EH (cell line): ENCODE measurements at places on chromosomes 2 and 18.

- peak; percentile 53 for DNase-seq
Measured at GRCh38 chr18:11553098-11553940, 56.1 kb upstream of the SLC35G4 start.

GRCh38 chr2:7026742-7027141, 109.5 kb downstream of the RNF144A start:
- no peak for DNase-seq

DNA sequence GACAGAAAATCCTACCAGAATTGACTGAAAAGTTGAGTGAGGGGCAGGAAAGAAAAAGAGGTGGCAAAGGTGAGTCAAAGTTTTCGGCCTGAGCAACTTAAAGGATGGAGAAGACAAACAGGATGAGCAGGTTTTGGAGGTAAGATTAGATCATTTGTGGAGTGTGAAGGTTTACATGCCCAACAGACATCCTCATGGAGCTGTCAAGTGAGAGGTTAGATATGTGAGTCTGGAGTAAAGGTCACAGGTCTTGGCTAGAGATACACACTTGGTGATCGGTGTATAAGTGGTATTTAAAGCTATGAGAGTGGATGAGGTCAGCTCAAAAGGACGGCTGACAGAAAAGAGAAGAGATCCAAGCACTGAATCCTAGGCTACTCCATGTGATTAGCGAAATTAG, 11.1 kb upstream of the MYL12A start:
- DNase-seq = no peak

- no peak for DNase-seq
Measured at GRCh38 chr2:219772103-219772635, 144.7 kb downstream of the SLC4A3 start.

DNA sequence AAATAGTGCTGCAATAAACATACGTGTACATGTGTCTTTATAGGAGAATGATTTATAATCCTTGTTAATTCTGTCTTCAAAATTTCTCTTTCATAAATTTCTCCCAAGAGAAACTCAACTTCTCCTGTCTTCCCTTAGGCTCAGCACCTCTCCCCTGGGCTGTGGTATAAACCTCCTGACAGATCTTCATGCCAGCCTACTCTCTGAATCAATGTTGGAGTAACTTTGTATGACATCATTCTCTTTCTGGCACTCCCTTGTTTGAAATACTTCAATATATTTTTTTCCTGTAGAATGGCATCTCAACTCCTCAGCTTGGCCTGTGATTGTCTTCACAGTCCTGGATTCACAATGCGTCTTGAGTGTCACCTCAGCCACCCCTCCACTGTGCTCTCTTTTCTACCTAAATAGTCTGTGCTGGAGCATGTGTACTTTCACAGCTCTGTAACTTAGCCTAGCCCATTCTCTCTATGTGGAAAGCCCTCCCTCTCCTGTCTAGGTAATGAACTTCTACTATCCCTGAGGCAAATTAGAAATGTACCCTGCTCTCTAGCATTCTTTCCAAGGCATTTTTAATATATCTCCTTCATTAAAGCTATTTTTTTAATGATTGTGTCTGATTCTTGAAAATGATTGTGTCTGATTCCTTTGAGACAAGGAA, 649.9 kb upstream of the FANCL start:
- no peak for DNase-seq
